ENCODE measurements at places on chromosomes 16 and 17.

- no peak for DNase-seq
Observed at GRCh38 chr17:69358688-69359596, 32.0 kb upstream of the ABCA5 start.

DNA sequence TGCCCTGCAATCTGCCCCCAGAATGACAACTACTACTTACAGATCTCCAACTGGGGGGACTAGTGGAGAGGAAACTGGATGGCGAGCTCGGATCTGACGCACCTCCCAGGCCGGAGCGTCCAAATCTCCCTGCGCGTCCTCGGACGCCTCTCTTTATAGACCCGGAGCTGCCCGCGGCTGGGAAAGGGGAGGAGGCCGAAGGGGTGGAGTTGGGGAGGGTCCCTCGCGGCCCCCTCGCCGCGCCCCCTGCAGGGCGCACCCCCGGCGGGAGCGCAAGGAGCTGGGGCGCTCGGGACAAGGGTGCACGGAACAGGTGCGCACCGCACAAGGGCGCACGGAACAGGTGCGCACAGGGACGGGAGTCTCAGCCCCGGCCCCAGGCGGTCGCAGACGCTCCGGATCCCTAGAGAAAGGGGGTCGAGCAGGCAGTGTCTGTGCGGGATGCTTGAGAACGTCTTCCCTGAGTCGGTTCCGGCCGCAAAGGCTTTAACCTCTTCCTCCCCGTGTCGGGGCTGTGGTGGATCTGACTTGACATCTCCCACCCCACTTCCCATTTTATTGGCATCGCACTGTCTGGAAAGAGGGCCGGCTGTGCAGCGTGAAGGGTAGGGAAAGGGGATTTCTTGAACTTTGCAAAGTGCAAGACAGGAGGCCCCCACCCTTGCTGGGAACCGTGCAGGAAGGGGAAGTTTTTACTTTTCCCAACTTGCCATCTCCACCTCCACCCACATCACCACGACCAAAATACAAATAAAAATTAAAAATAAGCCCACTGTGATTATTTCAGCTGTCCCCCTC lies at the start of gene MYH11:
MYH11 (minus strand) TSS at position 128 of the 798 bp plus-strand sequence. CDS start 18,776 bp downstream, outside the sequence.
- no peak for DNase-seq

DNA sequence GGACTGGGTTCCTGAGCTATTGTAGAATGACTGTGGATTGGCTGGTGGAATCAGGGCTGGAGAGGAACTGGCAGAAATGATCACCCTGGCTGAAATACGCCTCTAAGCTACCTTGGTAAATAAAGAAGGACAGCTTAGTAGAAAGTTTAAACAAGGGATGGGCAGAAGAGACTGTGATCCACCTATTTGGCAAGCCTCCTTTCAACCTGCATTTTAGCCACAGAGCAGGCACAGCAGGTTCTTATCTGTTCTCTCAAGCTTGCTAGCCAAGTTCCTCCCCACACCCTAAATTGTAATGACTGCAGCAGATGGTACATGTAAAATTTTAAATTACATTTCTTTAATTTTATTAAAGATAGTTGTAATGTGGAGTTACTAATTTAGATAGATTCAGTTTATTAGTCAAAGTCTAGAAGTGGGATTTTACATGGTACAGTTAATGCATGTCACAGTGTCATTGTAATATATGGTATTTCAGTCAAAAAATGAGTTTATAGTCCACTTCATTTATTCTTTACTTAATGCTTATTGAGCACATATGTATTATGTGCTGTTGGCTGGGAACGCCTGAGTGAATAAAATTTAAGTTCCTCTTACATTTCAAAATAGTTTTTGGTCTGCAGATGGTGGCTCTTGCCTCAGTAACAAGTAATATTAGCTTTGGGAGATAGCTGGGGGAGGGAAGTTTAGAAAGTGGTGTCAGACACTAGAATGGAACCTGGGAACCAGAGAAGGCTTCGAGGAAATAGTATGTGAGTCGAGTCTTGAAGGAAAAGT lies 11.2 kb downstream of the EPN2 start:
- DNase-seq = peak; percentile 35

DNA sequence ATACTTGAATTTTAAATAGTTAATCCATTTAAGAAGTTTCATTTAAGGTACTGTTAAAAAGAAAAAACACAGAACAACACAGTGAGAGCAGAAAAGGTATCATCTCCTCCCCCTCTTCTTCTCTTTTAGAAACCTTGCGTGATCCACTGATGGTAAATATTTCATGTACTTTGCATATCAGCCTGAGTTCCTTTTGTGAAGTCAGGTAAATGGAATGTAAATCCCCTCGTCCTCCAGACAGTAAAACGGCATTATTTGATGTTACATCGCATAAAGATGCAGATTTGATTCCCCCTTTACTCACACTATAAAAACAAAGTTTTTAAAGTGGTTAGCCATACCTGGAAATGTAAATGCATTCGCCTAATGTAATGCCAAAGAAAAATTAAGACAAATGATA lies 234.4 kb downstream of the WWOX start:
- DNase-seq = no peak

DNA sequence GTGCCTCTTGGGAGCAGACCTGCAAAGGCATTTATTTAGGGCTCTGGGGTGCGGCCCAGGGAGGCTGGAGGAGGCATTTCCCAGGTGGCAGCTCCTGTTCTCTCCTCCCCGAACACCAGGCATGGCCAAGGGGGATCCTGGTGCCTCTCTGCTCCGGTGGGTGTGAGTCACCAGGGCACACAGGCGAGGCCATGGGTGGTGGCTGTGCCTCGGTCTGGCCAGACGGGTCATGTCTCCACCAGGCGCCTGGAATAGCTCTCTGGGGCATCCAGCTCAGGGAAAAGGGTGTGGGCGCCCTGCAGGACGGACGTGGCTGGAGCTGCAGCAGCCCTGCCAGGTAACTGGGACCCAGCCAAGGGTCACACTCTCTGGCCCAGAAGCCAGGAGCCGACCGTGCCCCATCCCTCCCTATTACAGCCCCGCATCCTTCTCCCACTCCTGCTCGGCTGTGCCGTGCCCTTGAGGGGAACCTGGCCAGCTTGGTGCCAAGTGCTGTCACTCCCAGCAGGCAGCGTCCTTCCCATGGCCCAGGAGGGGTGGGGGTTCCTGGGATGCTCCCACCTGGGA lies 25.8 kb downstream of the SOX8 start:
- DNase-seq = no peak
